ENCODE measurements at places on chromosomes 4 and X.

DNA sequence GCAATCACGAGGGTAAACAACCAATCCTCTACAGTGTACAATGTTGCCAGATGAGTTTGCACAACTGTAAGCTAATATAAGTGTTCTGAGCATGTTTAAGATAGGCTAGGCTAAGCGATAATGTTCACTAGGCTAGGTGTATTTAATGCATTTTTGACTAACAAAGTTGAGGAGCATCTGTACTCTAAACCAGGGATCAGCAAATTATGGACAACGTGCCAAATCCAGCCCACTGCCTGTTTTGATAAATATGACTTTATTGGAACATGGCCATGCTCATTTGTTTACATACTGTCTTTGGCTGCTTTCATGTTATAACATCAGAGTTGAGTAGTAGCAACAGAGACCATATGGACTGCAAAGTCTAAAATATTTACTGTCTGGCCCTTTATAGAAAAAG, 46.3 kb upstream of the ARHGEF6 start:
- no peak for DNase-seq

DNA sequence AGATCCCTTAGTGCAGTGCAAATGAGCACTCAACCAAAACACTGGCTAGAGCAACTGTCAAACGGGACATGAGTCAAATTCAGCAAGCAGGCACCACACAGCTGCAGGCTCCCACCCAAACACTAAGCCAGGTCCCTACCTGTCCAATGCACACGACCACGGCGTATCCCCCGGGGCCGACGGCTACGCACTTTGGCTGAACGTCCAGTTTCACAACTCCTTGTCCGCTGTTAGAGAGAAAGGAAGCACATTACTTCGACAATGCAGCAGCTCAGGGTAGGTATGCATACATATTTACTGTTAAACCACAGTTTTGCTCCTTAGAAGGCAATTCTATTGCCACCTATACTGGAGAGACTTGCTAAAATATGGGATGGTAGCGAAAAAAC, 35.4 kb downstream of the WDR1 start:
- no peak for DNase-seq

- DNase-seq: peak; percentile 56
Measured at GRCh38 chrX:118254611-118255010, 91.3 kb upstream of the WDR44 start.

GRCh38 chr4:7261087-7261486, 68.7 kb downstream of the SORCS2 start:
- DNase-seq: no peak

- DNase-seq: no peak
Measured at GRCh38 chr4:153618833-153619232, 65.2 kb upstream of the TLR2 start.

GRCh38 chrX:104679175-104679574, 113.2 kb downstream of the IL1RAPL2 start:
- no peak for DNase-seq

- no peak for DNase-seq
Measured at GRCh38 chr4:70556856-70557255, 35.2 kb upstream of the AMBN start.

DNA sequence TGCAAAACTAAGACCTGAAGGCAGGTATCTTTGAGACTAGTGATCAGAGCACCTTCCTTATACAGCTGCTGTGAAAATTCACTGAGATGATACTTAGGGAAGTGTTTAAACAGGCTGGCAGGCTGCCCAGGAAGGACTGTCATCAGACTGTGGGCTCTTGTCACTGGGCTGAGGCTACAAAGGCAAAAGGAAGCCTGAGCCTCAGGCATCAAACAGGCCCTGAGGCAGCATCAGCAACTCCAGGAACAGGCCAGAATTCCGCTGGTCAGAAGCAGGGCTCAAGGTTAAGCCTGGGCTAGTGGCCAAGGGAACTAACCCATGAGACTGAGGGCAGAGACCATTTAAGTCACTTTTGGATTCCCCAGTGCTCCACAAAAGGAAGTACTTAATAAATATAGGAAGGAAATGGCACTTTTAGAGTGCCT, 12.8 kb downstream of the PJA1 start:
- DNase-seq: peak; percentile 43

- no peak for DNase-seq
Measured at GRCh38 chr4:83089410-83090157, 24.9 kb downstream of the PLAC8 start.

- DNase-seq: no peak
Measured at GRCh38 chr4:82508806-82509428, 52.9 kb downstream of the TMEM150C start.

Data from transverse colon (tissue), 4 donors.